ENCODE measurements at places on chromosomes 5 and 9.

DNA sequence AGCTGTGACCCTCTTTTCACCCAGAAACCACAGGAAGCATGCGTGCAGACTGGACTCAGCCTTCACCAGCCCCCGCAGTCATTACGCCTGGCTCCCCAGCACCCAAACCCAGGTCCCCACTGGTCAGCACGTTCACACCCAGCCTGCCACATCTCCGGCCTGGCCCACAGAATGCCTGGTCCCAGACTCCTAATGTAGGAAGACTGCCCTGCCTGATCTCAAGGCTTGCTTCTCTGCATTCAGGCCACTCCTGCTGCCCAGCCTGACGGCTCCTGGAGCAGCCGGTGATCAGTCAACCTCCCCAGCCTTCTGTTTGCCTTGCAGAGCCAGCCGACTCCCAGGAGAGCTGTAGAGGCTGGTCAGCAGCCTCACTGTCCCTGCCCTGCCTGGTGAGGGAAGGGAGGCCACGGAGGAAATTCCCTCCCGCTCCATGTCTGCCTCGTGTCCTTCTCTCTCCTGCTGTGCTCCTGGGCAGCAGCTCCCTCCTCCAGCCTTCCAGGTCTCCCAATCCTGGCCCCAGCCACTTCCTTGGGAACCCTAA is 25.4 kb downstream of the ADAMTS2 start:
- DNase-seq = no peak

- DNase-seq = peak; percentile 46
Observed at GRCh38 chr9:127505396-127506116, 54.2 kb downstream of the LRSAM1 start.

DNA sequence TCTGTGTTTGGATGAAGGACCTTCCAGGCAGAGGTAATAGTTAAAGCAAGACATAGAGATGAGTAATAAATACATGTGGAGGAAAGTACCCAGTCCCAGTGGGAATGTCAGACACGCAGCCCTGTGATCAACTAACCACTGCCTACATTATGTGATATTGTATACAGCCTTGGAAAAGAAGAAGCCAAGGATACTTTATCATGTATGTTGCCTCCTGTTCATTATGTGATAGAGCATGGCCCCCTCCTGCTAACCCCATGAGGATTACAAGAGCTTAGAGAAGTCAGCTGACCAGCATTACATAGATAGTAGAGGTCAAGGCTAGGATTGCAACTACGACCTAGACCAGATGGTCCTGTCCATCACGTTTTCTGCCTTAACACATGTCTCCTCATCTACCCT is 497.0 kb upstream of the TNC start:
- DNase-seq = no peak

- DNase-seq = no peak
Observed at GRCh38 chr5:149935431-149935901, 9.1 kb downstream of the PDE6A start.

- no peak for DNase-seq
Observed at GRCh38 chr5:3007577-3007976, 256.1 kb upstream of the IRX2 start.

DNA sequence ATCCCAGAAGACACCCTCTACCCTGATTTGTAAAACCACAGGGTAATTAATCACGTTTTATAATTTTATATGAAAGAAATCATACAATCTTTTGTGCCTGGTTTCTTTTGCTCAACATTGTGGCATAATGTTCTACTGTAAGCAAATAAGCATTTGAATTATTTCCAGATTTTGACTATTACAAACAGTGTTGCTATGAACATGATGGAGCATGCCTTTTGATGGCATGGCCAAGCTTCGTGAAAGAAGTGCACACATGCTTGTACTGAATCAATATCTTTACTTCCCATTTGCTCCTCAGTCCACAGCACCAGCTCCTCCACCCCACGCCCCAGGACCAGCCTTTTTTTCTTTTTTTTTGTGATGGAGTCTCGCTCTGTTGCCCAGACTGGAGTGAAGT is 29.9 kb downstream of the ACSL6 start:
- DNase-seq = no peak
